ENCODE measurements at places on chromosomes 7 and 10.
A peak's percentile ranks its signal among the peaks of the same experiment; 100 is the strongest.

GRCh38 chr7:95398155-95398940, 2.2 kb upstream of the PON3 start:
- DNase-seq = no peak

DNA sequence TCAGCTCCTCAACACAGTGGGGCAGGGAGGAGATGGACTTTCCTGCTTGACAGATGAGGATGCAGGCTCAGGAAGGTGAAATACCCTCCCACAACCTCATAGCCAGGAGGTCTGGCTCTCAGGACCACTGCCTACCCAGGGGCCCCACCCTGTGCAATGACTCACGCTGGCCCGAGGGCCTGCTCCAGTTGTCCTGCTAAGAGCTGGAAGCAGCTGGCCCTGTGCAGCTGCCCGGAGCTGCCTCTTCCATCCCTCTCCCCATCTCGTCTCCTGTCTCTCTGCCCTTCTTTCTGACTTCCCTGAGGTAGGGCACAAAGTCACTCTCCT, 123.9 kb downstream of the ZMIZ1 start:
- DNase-seq = no peak

- DNase-seq = no peak
Measured at GRCh38 chr7:79157281-79157680, 296.2 kb downstream of the MAGI2 start.

DNA sequence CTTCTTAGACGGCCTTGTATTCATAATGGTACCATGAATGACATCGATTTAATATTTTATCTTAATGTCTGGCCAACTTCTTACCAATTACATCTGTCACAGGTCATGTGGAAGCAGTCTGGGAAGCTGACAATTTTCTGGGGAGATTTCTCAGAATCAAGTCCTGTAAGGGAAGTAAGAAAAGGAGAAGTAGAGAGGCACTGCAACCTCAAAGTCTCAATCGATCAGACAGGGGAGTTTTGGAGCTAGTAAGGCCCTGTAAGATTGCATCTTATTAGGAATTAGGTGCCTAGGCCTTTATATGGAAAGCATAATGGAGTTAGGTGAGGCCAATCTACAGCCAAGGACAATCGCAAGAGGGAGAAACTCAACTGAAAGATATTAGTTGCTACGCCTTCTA, 694.6 kb upstream of the SORCS1 start:
- DNase-seq = no peak

GRCh38 chr7:44489955-44490350, 505 bp downstream of the NUDCD3 start:
- DNase-seq = peak; percentile 57

- DNase-seq = no peak
Measured at GRCh38 chr7:26321435-26321834, 29.8 kb downstream of the SNX10 start.

DNA sequence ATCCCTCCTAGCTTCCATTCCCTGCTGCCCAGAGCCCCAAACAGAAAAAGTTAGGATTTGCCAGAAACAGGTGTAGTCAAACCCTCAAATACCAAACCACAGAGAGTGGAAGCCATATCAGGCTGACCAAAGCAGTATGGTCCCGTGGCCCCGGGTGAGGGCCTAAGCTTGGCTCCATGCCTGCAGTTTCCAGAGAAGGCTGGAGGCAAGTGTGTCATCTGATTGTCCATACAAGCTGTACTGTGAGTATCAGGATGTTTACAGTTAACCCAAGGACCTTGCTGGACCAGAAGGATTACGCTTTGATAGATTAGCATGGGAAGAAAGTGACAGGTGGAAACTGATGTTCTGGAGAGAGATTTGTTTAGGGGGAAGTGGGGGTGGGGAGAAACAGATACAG, 96.3 kb downstream of the PRKAG2 start:
- DNase-seq = no peak

Data from CD8-positive, alpha-beta T cell (primary cell).